ENCODE measurements at places on chromosomes 16 and 17. TPM values are rescaled to one million over a fixed set of nuclear protein-coding genes. Genes with fewer than 3 reads are reported as not detected.

NPIPA8 gene
- not detected for total RNA-seq

CACNG4 gene
- 0.26 TPM for total RNA-seq

- peaks cover 2% of the 10 kb centered on the region for H3K36me3 ChIP-seq
- no peak overlapping the region for H3K27ac ChIP-seq
- no peak overlapping the region for H3K4me3 ChIP-seq
- no peak for DNase-seq
These were observed 142.7 kb upstream of the C17orf78 start for GRCh38 chr17:37233036-37233435.

GRCh38 chr16:25690552-25691143, 1.1 kb upstream of the HS3ST4 start:
- peaks cover 14% of the 10 kb centered on the region for H3K27me3 ChIP-seq
- no peak overlapping the region for H3K27ac ChIP-seq
- H3K36me3 ChIP-seq, result no peaks in the 10 kb centered on the region
- DNase-seq, result no peak
- H3K4me3 ChIP-seq, result no peak overlapping the region

- no peaks in the 10 kb centered on the region for H3K36me3 ChIP-seq
- DNase-seq, result no peak
- no peak overlapping the region for H3K4me3 ChIP-seq
- no peaks in the 10 kb centered on the region for H3K27me3 ChIP-seq
- no peak overlapping the region for H3K27ac ChIP-seq
These were observed 321.9 kb upstream of the ZFHX3 start for GRCh38 chr16:73369851-73370250.

DNA sequence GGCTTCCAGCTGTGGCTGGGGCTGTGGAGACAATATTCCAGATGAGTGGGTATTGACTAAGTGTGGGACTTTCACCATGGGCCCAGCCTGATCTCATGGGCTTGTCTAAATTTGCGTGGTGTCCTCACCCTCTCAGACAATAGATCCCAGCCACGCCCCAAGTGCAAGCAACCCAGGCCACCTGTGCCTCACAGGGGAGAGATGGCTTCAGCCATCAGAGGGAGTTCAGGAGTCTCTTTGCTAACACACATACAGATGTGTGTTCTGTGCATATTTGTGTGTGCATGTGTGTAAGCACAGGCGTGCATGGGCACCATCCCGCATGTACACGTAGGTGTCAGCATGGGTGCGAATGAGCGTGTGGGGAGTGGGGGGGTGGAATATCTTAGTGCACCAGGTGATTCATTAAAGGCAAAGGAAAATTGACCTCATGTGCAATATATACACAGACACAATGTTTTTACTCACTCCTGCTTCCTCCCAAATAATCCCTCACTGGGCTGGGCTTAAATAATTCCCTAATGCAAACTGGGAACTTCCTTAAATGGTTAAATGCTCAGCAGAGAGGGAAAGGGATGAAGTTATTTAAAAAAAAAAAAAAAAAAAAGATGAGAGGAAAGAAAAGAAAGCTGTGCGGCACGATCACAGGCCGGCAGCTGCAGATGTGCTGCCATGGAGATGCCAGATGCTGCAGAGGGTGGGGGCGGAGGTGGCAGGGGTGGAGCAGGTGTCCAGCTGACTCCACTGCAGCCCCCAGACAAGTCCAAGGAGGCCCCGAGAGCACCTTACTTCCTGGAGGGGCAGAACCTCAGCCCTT, 24.0 kb upstream of the CDC42EP4 start:
- no peak for DNase-seq
- H3K36me3 ChIP-seq, result no peaks in the 10 kb centered on the region
- H3K4me1 ChIP-seq, result no peaks in the 10 kb centered on the region
- H3K4me3 ChIP-seq, result no peak overlapping the region

- H3K4me3 ChIP-seq, result no peak overlapping the region
- no peaks in the 10 kb centered on the region for H3K27me3 ChIP-seq
- peaks cover 10% of the 10 kb centered on the region for H3K4me1 ChIP-seq
These were observed 17.8 kb upstream of the TMEM219 start for GRCh38 chr16:29943846-29944799.

GRCh38 chr17:49680314-49680713, 2.4 kb upstream of the SPOP start:
- no peak overlapping the region for H3K27ac ChIP-seq
- H3K27me3 ChIP-seq, result no peaks in the 10 kb centered on the region
- no peak overlapping the region for H3K4me3 ChIP-seq

GRCh38 chr17:31008374-31009041, 37.7 kb downstream of the RNF135 start:
- peaks cover 12% of the 10 kb centered on the region for H3K4me1 ChIP-seq
- H3K27ac ChIP-seq, result peak overlapping the region; percentile 88
- peak; percentile 62 for DNase-seq
- H3K27me3 ChIP-seq, result no peaks in the 10 kb centered on the region
- H3K4me3 ChIP-seq, result peak overlapping the region; percentile 51

DNA sequence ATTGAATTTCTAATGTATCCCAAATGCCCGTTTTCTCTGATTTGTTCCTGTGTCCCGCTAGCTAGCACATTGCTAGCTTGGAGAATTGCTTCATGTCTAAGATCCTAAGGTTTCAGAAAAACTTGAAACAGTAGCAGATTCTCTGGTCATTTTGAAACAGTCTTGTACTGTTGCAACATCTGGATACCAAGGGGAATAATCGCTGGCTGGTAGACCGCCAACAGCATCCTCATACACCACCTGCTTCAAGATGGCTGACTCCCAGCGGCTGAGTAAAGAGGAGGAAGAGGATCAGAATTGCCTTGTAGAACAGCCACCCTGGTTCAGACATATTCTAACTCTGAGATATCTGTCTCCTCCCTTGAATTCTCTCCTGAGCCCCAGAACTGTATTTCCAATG, 226.7 kb upstream of the ELAC2 start:
- no peak overlapping the region for H3K4me3 ChIP-seq
- H3K4me1 ChIP-seq, result no peaks in the 10 kb centered on the region
- H3K27me3 ChIP-seq, result no peaks in the 10 kb centered on the region
- no peak for DNase-seq
- no peak overlapping the region for H3K27ac ChIP-seq
- H3K36me3 ChIP-seq, result no peaks in the 10 kb centered on the region

NTN3 gene
- not detected for total RNA-seq

- no peak overlapping the region for H3K4me3 ChIP-seq
- no peaks in the 10 kb centered on the region for H3K36me3 ChIP-seq
- no peaks in the 10 kb centered on the region for H3K4me1 ChIP-seq
- H3K27me3 ChIP-seq, result no peaks in the 10 kb centered on the region
- H3K27ac ChIP-seq, result no peak overlapping the region
These were observed 201.2 kb upstream of the HSBP1 start for GRCh38 chr16:83606486-83607030.

GRCh38 chr16:5790512-5790911, 692.9 kb upstream of the EEF2KMT start:
- H3K4me3 ChIP-seq, result no peak overlapping the region
- no peaks in the 10 kb centered on the region for H3K27me3 ChIP-seq
- H3K4me1 ChIP-seq, result no peaks in the 10 kb centered on the region
- no peaks in the 10 kb centered on the region for H3K36me3 ChIP-seq

ABCA10 gene
- 30.7 TPM for total RNA-seq

DNA sequence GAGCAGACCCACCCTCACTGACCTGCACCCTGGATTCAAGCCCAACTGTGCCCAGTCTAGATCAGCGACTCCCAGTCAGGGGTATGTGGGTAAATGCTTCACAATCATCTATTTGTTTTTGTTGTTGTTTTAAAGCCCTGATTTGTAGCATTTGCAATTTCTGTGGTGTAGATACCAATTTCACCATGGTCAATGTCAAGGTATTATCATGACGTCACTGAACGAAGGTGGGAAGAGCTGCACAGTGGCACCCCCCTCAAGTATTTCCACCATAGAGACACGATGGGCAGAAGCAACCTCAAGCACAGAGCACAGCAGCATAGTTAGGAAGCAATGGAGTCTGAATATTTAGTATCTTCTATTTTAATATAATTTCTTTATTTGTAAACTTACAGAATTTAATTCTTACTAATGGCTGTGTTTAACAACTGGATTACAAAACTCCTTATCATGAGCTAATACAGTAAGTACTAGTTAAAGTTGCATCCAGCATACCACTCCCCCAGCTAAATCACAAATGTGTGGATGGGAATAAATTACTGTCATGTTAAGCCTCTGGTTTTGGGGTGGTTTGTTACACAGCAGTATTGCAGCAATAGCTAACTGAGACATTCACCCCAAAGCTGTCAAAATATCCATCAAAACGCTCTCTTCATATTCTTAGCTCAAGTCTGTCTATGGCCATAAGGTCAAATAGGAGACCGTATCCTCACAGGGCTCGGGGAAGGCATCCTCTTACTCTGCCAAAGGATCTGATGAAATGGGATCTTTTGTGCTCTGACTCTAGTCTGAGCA, 25.5 kb downstream of the ORC6 start:
- H3K27me3 ChIP-seq, result no peaks in the 10 kb centered on the region
- no peaks in the 10 kb centered on the region for H3K36me3 ChIP-seq
- H3K4me3 ChIP-seq, result no peak overlapping the region
- H3K27ac ChIP-seq, result no peak overlapping the region
- no peaks in the 10 kb centered on the region for H3K4me1 ChIP-seq

DNA sequence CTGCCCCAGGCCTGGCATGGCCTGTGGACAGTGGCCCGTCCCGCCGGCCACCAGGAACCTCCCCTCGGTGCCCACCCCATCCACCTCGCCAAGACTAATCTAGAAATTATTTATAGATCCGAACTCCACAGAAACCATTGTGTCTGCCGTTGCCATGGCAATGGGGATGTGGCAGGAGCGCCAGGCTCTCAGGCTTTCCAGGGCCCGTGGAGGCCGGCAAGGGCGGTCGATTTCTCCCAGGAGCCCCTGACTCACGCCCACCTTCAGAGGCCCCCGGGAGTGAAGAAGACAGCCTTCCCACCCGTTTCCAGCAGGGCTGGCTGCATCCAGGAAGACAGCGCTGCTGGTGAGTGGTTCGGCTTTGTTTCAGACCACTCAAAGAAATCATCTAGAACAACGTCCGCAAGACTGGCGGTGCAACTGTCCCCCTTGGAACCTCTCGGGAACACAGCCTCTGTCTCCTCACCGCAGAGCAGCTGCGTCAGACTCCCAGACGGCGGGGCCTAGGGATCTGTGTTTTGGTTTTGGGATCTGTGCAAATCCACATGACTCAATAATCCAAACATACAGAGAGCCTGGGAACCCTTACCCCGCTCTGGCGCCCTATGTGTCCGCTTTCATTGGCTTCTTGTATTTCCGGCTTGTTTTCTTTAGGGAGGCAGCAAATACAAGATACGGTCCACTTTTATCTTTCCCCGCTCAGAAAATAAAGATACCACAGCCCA, 48.5 kb upstream of the ZCCHC14 start:
- no peaks in the 10 kb centered on the region for H3K4me1 ChIP-seq
- H3K27me3 ChIP-seq, result no peaks in the 10 kb centered on the region
- H3K4me3 ChIP-seq, result no peak overlapping the region
- peak; percentile 33 for DNase-seq
- no peak overlapping the region for H3K27ac ChIP-seq
- H3K36me3 ChIP-seq, result no peaks in the 10 kb centered on the region

DNA sequence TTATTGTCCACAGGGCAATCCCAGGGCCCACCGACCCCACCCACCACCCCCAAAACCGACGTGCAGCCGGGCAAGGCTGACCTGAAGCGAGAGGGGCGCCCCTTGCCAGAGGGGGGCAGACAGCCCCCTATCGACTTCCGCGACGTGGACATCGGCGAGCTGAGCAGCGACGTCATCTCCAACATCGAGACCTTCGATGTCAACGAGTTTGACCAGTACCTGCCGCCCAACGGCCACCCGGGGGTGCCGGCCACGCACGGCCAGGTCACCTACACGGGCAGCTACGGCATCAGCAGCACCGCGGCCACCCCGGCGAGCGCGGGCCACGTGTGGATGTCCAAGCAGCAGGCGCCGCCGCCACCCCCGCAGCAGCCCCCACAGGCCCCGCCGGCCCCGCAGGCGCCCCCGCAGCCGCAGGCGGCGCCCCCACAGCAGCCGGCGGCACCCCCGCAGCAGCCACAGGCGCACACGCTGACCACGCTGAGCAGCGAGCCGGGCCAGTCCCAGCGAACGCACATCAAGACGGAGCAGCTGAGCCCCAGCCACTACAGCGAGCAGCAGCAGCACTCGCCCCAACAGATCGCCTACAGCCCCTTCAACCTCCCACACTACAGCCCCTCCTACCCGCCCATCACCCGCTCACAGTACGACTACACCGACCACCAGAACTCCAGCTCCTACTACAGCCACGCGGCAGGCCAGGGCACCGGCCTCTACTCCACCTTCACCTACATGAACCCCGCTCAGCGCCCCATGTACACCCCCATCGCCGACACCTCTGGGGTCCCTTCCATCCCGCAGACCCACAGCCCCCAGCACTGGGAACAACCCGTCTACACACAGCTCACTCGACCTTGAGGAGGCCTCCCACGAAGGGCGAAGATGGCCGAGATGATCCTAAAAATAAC, 3.0 kb downstream of the SOX9 start:
- peak; percentile 26 for DNase-seq
- H3K4me3 ChIP-seq, result no peak overlapping the region
- H3K36me3 ChIP-seq, result no peaks in the 10 kb centered on the region

GRCh38 chr16:82137822-82138167, 32.2 kb downstream of the MPHOSPH6 start:
- DNase-seq, result no peak
- no peak overlapping the region for H3K4me3 ChIP-seq

DNA sequence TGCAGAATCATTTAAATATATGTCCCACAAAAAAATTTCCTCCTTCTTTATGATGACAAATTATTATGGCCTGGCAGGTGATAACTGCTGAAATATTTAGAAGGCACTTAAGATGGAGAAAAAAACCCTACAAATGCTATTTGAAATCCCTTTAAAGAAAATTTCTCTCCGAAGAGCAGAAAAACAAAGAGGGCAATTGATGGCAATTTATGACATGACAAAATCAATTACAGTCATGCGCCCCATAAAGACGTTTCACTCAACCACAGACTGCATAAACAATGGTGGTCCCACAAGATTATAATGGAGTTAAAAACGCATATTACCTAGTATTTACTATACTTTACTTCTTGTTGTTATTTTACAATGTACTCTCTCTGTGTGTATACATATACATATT, 25.2 kb upstream of the KIF2B start:
- no peak overlapping the region for H3K27ac ChIP-seq
- no peaks in the 10 kb centered on the region for H3K27me3 ChIP-seq
- no peaks in the 10 kb centered on the region for H3K4me1 ChIP-seq
- H3K36me3 ChIP-seq, result no peaks in the 10 kb centered on the region
- H3K4me3 ChIP-seq, result no peak overlapping the region

- H3K27ac ChIP-seq, result peak overlapping the region; percentile 24
- peaks cover 20% of the 10 kb centered on the region for H3K4me1 ChIP-seq
- DNase-seq, result peak; percentile 64
These were observed 43.5 kb downstream of the REXO5 start for GRCh38 chr16:20849589-20850390.

DNA sequence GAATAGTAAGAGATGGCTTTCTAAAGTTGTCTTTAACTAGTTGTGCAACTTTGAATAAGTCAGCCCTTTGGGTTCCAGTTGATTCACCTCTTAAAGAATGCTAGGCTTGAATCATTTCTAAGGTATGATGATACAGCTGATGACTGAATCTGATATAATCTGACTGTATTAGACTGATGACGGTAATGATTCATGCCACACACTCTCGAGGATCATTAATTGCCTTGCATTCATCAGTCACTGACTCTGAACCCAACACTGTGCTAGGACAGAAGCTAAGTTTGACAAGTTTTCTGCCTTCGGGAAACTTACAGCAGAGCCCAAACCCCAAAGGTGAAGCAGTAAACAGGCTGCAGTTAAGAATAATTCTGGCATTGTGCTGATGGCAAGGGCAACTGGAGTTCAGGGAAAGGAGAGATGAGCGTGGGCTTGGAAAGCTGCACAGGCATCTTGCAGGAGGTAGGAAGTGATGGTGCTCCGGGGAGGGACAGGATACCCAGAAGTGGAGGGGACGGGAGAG, 25.8 kb downstream of the ASIC2 start:
- no peaks in the 10 kb centered on the region for H3K27me3 ChIP-seq
- no peak overlapping the region for H3K27ac ChIP-seq
- H3K36me3 ChIP-seq, result no peaks in the 10 kb centered on the region
- H3K4me3 ChIP-seq, result no peak overlapping the region
- no peak for DNase-seq

CD300E gene
- not detected for total RNA-seq
